Suppressor macrophage (primary cell): ENCODE measurements at places on chromosomes 12 and 14.

GRCh38 chr12:101671157-101671791 is 26.2 kb upstream of the CHPT1 start:
- peak; percentile 70 for DNase-seq

GRCh38 chr12:125387206-125387605 is 322.0 kb downstream of the AACS start:
- DNase-seq = no peak

GRCh38 chr12:116136340-116136739 is 141.2 kb downstream of the MED13L start:
- no peak for DNase-seq

- DNase-seq = no peak
Observed at GRCh38 chr14:38828183-38828827, 274.7 kb downstream of the SEC23A start.

DNA sequence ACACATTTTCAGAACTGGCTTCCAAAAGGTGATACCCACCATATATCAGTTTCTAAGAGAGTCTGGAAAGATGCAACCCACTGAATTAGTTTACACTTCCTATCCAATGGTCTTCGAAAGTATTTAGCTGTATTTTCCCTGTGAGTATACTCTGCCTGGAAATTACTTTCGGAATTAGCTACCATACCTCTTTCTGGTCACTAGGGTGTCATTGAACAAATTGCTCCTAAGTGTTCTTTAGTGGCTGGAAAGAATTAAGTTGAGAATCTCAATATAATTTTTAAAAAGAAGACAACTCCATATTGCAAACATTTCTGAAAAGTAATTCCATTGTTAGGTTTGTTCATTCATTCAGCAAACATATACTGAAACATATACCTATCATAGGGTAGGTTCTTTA is 283.1 kb upstream of the SSTR1 start:
- DNase-seq = no peak

GRCh38 chr14:104975481-104976197 is 2.5 kb downstream of the AHNAK2 start:
- no peak for DNase-seq

- no peak for DNase-seq
Observed at GRCh38 chr12:50043854-50044253, 13.5 kb upstream of the ASIC1 start.

GRCh38 chr12:25130741-25131188 is 64.2 kb downstream of the DNAI7 start:
- peak; percentile 77 for DNase-seq

GRCh38 chr12:19763488-19763887 is 324.2 kb downstream of the AEBP2 start:
- DNase-seq = peak; percentile 35

DNA sequence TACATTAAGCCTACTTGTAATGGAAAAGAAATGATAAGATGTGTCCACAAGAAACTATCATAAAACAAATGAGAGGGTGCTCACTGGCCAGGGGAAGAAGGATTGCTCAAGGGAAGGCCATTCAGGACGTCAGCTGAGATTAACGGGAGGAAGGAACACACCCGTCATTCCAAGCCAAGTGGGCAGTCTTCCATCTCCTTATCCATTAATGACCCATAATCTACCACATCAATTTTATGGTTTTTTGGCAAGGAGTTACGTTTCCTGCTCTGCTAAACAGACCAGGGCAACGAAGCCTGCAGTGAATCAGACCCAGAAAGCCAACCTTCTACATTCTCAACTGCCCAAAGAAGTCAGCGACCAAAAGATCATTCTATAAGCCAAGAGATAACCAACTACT is 25.1 kb downstream of the PRKAB1 start:
- no peak for DNase-seq

DNA sequence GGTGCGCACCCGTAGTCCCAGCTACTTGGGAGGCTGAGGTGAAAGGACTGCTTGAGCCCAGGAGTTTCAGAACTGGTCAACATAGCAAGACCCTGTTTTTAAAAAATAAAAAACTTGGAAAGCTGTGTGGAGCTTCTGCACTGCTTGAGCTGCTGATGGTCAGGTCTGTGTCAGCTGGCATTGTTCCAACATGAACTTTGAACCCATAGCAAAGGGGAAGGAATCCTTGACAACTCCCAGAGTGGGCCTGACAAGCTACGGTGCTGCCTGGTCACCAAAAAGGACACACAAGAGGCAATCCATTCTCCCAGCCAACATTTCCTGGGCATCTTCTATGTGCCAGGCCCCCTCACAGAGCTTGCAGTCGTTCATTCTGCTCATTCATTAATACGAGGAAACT is 16.4 kb upstream of the LTBP2 start:
- DNase-seq = peak; percentile 49

DNA sequence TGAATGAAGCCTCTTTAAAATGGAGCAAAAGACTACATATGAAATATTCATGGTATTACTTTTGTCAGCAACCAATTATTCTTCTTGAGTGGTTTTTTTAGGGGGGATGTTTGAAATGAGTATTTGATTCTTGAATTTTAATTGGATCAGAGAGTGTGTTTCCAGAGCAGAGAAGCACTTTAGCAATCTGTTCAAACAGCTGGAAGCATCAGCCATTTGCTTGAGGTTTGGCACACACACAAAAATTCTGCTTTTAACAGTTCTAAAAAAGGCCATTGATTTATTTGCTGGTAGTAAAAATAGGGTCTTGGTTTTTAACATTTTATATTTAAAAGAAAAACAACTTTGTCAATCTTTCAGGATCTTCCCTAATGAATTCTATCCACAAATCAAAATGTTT is 292.7 kb downstream of the LRFN5 start:
- no peak for DNase-seq

DNA sequence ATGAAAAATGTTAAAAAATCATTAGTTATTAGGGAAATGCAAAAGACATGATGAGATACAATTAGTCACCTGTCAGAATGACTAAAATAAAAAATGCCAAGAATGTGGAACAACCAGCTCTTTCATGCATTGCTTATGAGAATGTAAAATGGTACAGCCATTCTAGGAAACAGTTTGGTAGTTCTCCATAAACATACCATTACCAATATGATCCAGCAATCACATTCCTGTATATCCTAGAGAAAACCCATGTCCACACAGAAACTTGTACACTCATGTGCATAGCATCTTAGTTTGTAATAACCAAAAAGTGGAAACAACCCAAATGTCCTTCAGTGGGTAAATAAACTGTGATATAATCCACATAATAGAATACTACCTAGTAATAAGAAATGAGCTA is 245.7 kb downstream of the FUT8 start:
- DNase-seq = no peak
